ENCODE measurements at places on chromosomes 11 and 22.

DNA sequence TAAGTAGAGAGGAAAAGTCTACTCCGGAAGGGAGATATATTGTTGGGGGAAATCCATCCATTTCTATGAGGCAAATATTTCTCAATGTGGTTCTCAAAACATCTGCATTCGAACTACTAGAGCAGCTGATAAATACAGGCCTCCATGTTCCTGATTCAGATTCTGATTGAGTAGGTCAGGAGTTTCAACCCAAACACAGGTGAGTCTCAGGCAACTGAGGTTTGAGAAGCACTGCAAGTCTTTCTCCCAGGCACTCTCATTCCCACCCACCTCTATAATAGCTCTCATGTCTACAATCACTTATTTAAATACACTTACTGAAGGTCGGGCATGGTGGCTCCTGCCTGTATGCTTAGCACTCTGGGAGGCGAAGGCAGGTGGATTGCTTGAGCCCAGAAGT is 14.7 kb upstream of the ASPHD2 start:
- no peak for DNase-seq

DNA sequence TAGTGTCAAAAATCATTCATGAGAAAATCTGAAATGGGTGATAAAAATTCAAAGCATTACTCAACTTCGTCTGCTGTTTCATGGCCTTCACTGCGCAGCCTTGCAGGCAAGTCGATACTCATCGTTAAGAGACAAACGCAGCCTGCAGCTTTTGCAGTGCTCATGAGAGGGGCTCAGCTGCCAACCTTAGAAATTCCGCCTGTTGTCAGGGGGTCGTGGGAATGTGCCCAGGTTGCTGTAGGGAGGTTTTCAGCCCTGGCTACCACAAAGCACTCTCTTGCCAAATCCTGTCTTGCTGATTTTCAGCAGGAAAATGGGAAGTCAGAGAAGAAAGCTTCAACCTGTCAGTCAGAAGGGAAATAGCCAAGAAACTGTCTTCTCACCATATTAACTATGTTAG is 25.4 kb upstream of the GRAMD1B start:
- no peak for DNase-seq

DNA sequence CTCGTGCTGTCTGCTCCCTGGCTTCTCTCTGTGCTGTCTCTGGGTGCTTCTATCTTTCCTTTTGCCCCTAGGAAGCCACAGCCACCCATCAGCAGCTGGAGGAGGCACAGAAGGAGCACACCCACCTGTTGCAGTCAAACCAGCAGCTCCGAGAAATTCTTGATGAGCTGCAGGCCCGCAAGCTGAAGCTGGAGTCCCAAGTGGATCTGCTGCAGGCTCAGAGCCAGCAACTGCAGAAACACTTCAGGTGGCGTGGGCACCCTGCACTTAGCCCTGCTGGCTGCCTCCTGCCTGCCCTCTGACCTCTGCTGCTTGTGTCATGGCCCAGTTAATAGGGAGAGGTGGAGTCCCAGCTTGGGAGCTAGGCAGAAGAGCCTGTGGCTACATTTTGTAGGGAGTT is 67.8 kb downstream of the CEP164 start:
- no peak for DNase-seq

DNA sequence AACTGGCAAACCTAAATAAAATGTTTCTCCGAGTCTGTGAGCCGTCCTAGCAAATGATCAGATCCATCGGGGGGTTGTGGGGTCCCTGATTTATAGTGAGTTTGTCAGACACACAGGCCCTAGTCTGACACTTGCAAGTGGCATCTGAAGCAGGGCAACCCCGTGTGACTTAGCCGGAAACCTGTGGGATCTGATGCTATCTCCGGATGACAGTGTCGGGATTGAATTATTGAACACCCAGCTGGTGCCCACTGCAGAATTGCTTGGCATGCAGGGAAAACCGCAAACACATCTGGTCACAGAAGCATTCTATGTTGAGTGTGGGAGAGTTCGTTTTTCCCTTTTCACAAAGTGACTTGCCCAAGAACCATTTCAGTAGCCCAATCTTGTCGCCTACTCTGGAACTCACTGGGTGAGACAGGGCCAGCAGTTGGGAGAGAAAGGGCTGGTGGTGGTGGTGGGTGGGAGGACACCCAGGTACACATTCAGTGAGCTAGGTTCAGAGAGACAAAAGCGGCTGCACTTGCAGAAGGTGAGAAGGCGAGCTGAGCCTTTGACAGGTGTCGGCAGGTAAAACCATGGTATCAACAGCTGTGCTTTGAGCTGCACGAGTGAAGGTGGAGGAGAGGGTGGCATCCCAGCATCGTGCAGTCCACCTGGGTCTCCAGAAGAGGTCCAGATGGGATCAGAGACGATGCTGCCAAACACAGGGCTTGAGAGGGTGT is 33.7 kb upstream of the B3GAT1 start:
- no peak for DNase-seq

DNA sequence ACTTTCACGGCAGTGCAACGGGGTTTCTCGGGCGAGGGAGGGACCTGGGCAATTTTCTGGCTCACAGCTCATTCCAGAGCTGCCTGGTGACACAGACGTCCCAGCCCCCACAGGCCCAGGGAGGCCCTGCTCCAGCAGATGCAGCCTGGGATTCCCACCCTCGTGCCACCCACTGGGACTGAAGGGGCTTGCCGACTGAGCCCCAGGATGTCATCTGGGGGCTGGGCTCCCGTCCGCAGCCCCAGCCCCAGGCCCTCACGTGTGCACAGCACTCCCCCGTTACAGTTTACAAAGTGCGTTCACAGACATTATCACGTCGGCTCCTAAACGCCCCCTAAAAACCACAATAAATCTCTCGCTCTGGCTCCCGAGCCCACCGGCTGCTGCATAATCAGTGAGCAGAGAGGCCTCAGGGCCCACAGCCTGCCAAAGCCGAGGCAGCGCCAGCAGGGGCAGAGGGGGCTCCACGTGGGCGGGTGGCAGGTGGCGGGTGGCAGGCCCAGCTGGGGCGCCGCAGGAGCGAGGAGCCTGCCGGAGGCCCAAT is 76.9 kb upstream of the TCF20 start:
- DNase-seq: no peak

DNA sequence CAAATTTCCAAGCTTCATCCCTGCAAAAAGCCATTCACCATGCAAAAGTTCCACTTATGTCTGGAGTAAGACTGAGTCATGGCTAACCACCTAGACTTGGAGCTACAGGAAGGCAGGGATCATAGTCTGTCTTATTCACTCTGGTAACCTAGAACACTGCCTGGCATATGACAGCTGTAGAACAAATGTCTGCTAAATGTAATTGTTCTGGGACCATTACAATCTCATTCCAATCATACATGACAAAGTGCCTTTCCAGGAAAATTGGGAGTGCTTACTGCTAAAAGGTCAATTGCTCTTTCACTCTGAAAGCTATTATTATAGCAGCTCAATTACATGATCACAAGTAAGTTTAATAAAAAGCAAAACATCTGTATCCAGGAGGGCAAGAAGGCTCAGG is 99.1 kb upstream of the CHRM4 start:
- no peak for DNase-seq

DNA sequence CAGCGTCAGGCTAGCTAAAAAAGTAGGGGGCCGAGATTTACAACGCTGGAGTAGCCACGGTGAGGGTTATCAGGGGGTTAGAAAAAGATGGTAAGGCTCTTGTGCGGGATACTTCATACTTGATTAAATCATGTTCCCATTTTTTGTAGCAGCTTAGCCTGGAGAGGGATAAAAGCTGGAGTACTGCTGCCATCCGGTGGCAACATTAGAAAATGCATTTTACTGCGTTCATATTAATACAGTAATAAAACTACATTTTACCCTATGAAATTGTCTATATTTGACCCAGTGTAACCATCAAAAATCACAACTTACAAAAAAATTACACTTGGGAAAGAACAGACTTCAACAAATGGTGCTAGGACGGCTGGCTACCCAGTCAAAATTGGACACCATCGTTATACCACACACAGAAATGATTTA is 17.3 kb downstream of the RPUSD4 start:
- DNase-seq: no peak
